A673 (cell line): ENCODE measurements at places on chromosomes 13 and 19. TPM values are rescaled to one million over a fixed set of nuclear protein-coding genes. Genes with fewer than 3 reads are reported as not detected.

Gene NLRP4
- total RNA-seq = 0.15 TPM in 1 of 2 replicates, not detected in the other

Gene FSTL3
- 5.9 and 6.0 TPM in 2 replicates for total RNA-seq

Gene KLK7
- total RNA-seq = not detected in 2 replicates

Gene SULT2A1
- total RNA-seq = not detected in 2 replicates
